ENCODE measurements at places on chromosomes 5 and 9. TPM values are rescaled to one million over a fixed set of nuclear protein-coding genes. Genes with fewer than 3 reads are reported as not detected.

The KDM4C gene
- total RNA-seq, result 51.6 TPM

The COL5A1 gene
- total RNA-seq, result 0.33 TPM

The BTNL8 gene
- not detected for total RNA-seq

The ZCCHC10 gene
- total RNA-seq, result 22.7 TPM

Measured in CD8-positive, alpha-beta T cell (primary cell).